SIG-M5 (cell line): ENCODE measurements at places on chromosomes 2 and 18.

GRCh38 chr2:80896576-80896975 lies 592.0 kb upstream of the LRRTM1 start:
- DNase-seq = no peak

DNA sequence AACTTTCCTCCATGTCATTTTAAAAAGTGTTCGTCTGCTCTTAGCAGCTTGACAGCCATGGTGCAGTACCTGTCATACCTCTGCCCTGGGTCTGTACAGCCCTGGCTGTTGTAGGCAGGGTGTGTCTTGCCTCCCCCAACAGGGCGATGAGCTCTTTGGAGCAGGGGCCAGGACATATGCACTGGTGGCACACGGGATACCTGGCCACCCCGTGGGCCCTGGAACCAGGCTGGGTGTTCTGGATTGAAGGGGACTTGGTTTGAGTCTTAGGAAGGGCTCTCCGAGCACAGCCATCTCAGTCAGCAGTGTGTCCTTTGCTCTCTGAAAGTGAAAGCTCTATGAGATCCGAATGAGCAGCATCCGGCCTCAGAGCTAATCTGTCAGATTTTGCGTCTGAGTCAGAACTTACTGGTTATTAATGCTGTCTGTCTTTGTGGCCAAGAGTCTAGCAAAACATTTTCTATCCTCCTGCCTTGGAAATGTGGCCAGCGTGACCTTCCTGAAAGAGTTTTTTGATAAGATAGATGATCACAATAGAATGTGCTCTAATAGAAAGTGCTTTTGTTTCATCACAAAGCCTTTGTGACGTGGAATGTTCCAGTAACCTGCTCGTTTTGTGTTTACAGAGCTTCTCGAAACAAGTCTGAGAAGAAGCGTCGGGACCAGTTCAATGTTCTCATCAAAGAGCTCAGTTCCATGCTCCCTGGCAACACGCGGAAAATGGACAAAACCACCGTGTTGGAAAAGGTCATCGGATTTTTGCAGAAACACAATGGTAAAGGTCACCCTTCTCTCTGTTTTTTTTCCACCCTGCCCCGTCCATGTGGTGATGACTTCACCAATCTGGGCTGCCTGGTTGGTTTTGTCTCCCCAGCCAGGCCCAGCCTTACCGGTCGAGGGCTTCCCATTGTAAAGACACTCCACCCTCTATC lies 77.3 kb upstream of the RPL31 start:
- DNase-seq = no peak

DNA sequence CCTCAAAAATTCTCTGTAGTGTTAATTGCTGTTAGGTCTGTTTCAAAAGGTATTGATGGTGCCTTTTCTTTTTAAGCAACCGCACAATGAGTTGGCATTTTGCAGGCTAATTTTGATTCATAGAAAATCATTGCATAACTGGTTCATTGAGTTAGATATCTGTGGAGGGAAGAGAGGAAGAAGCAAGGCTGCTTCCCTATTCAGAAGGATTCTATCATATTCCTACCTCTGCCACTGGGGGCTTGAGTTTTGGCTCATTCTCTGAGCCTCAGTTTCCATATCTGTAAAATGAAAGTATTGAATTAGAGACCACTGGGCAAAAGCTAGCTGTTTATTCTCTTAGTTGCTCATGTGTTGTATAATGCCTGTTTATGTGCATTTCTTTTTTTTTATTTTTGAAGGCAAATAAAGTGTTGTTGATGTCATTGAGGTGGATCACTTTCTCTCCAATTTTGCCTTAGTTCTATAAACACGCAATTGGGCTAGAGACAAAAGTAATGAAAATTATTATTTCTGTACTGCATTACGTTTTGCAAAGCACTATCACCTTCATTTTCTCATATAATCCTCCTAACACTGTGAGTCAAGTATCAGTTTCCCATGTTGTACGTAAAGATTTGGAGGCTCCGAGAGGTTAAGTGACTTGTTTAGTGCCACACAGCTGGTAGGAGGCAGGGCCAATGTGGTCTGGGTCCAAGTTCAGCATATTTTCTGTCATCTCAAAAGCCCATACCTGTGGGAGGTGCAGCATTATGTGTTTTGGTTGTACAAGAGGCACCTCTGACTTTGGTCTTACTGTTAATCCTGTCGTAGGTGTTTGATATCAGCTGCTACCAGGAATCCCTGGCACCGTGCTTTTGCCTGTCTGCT lies 5.9 kb downstream of the TRIB2 start:
- no peak for DNase-seq

GRCh38 chr18:58403799-58404455 lies 225.0 kb downstream of the ALPK2 start:
- DNase-seq = no peak

GRCh38 chr2:146874260-146874658 lies 970.6 kb upstream of the ACVR2A start:
- no peak for DNase-seq

GRCh38 chr2:67646714-67647333 lies 249.7 kb downstream of the ETAA1 start:
- DNase-seq = no peak

DNA sequence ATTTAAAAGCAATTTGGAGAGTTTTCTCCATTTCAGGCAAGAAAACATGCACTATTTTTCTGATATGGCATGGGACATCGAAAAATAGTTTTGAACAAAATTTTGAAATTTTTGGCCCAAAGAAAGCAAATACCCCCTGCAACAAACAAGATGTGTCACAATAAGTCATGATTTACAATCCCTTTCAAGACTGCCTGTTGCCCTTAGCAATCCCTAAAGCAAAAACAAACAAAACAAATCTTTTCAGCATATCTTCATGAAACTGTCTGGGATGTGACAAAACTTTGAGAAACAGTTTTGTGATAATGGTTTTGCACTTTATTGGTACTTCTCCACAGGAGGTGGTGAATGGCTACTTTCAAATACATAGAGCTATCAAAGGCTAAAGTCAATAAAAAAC lies 1888.7 kb upstream of the PIK3C3 start:
- no peak for DNase-seq

- no peak for DNase-seq
Observed at GRCh38 chr18:79488311-79489050, 92.8 kb downstream of the NFATC1 start.

DNA sequence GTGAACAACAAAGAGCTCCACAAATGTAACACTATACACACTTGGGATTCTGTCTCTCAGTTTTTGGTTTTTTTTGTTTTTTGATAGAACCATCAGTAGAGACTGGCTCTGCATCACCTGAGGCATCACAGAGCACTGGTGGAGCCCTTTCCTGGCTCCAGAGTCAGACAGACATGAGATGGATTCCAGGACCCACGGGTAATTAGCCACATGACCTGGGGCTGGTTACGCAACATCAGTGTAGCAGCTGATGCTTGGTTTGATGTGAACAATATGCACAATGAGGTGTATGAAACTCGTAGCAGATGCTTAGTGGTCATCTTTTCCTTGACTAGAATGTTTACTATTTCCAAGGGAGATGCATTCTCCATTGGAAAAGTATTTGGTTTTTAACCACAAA lies 40.7 kb downstream of the CMPK2 start:
- no peak for DNase-seq

DNA sequence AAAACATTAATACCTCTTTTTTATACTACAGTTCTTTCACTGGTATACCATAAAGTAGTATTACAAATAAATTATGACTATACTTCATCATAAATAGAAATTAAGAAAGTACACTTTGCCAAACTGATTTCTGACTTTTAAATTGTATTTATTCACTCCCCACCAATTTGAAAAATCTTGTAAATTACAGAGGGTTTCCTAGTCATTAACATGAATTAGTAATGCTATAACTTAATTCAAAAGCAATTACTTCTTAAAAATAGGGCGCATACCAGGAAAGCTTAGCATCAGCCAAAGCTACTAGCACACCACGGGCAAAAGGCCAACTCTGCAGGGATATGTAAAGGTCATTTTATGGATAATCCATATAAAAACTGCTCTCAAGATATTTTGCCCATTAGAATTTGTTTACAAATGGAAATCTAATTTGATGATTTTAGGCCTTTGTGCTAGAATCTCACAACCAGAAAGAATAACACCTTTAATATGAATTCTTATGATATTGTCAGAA lies 142.3 kb downstream of the PIGN start:
- DNase-seq = no peak
